Skeletal muscle cell (primary cell): ENCODE measurements at places on chromosomes 13 and 19.
A peak's percentile ranks its signal among the peaks of the same experiment; 100 is the strongest.

DNA sequence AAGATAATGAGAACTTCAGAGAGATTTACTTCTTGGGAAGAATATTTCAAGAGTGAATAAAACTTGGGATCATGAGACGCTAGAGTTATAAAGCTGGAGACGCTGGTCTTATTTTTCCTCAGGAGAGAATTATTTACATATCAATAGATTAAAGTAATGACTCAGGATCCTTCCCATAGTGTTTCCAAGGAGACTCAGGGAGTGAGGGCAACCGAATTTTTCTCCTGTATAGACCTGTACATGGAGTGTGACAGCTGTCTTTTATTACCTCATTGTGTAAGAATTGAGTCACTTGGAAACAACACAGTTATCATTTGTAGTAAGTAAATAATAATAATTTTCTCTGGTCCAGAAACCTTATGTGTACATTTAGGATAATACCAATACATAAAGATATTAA is 1905.5 kb downstream of the OLFM4 start:
- DNase-seq = no peak

- DNase-seq = no peak
Measured at GRCh38 chr13:113086991-113087922, 18.3 kb upstream of the F7 start.

DNA sequence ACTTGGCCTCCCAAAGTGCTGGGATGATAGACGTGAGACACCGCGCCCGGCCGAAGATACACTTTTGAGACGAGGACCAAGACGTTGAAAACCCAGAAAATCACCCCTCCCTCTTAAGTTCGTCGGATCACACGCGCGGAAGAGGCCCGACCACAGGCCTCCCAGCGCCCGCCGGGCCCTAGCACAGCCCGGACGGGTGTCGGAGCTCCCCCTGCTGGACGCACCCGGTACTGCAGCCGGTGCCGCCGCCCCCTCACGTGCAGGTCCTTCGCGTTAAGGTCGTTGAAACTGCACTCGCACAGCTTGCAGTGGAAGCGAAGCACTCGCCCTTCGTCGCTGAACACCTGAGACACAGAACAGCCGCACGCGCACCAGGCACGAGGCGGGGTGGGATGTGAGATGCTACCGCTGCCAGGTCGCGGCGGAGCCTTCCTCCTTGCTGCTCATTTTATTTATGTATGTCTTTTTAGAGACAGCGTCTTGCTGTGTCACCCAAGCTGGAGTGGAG is 35.7 kb upstream of the MATK start:
- no peak for DNase-seq

DNA sequence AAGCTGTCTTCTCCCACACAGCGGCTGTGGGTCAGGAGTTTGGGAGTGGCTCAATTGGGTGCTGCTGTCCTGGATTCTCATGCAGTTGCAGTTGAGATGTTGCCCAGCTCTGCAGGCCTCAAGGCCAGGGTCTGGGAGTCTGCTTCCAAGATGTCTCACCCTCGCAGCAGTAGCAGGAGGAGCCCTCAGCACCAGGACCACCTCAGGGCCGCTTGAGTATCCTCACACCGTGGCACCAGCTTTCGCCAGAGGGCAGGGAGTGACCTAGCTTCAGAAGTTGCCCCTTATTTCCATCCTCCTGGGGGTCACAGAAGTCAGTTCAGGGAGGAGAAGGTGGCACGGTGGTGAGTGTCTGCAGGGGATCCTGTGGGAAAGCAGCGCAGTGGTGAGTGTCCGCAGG is 20.9 kb downstream of the TFDP1 start:
- DNase-seq = no peak

DNA sequence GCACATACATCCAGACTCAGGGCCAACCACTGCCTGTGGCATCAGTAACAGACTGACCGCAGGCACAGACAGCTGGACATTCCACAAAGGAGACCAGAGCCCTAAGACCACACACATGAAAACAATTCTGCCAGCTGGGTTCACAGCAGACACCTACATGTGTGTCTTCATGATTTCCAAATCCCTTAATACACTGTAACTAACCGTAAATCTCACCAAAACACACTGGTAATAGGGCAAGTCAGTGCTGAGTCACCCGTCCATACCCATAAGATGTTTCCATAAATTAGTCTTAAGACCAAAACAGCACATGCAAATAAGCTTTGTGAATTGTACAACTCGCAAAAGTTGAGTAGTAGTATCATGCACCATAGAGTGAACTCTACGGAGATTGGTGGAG is 65.4 kb downstream of the TUBGCP3 start:
- peak; percentile 49 for DNase-seq

DNA sequence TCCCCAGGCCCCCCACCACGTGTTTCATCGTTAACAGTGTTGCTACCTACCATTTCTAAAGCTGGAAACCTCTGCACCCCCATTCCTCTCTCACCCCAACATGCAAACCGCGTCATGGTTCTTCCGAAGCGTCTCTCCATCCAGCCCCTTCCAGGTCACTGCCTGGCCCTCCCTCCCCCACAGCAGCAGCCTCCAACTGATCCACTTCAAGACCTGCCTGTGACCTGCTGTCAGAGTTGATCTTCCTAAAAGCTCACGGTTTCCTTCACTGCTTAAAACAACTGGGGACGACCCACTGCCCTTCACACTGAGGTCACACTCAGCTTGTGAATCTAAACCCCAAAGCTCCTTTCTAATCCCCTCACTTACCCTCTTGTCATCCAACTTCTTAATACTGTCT is 47.7 kb downstream of the STK24 start:
- DNase-seq = no peak

DNA sequence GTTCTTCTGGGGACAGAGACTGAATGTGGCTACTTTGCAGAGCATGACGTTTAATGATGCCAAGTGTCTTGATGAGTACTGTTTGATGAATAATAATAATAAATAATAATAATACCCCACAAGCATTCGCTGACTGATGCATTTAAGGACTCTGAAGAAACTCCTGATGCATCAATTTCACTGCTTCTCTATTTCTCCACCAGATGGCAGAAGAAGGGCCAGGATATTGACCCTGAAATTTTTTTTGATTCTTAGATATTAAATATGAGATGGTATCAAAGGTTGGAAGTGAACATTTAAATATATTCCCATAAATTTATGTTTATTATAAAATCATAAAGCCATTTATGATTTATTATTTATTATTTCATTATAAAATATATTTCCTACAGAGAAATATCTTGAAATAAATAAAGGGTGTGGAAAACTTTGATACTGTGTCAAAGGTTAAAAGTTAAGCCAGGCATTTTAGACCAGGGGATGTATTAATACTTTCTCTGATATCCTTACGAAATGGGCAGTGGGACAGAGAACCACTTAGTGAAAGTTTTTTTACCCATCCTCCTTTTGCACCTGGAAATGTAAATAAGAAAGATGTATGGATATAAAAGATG is 170.9 kb downstream of the LACC1 start:
- DNase-seq = no peak

GRCh38 chr19:7377196-7377595 is 28.5 kb downstream of the ARHGEF18 start:
- no peak for DNase-seq

DNA sequence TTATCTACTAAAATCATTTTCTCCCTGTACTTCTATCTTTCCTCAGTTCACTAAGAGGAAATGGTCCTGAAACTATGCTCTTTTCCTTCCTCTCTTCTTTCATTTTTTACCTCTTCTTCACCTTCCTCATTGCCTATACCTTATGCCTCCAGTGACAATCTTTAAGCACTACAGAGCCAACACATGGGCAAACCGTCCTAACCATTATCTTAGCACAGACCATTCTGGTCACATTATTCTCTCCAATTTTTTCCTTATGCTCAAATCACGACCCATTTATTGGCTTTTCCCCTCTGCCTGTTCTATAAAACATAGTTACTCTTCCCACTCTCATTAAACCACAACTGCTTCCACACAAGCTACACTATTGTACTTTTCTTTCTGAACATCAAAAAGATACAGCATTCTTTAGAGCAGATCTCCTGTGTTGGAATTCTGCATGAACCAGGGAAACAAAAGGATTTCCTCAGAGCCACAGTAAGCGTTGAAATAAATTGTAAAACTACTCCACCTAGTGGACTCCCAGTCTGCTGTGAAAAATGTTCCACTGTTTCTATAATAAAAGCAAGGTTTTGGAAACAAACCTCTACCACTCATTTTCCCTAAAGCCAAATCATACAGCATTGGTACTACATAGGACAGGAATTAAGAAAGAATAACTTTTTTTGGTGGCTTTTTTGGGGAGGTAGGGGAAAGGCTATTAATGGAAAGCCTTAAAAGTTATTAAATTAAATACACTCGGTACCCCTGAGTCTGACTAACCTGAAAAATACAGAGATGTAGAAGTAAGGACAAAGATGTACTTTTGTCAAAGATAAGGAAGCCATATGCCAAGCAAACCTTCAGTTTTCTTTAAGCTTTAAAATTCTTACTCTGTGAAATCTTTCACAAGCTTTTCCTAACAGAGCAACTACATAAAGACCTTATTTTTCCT is 19.5 kb downstream of the NUFIP1 start:
- DNase-seq = peak; percentile 11

GRCh38 chr13:24064371-24064770 is 96.1 kb upstream of the SPATA13 start:
- no peak for DNase-seq

DNA sequence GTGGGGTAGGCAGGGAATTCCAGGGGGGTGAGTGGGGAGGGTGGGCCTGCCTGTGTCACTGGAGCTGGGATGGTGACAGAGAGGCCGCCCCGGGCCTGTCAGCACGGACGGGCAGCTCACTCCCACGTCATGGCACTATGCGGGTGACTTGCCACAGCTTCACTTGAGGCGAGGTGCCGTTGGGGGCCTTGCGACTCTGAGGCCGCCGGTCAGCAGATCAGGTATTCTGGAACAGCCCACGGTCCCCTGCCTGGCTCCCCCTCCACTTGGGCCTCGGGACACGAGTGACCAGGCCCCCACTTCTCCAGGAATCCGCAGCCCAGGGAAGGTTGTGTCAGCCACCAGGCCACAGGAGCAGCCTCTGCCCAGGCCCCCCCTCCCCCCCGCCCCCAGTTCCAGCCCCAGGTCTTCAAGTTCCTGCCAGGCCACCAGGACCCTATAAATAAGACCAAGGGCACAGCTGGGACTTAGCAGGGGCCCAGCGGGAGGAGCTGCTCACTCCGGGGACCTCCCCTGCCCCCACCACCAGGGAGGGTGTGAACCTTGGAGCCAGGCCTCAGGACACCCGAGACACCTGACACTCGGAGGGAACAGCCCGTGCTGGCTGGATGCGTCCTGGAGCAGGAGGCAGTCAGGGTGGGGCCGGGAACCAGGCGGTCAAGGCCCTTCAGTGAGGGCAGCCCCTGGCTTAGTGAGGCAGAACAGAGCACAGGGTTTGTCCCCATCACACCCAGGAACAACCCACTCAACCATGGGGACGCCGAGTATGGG is 2.7 kb upstream of the MIDN start:
- no peak for DNase-seq

- DNase-seq = no peak
Measured at GRCh38 chr13:76024151-76024550, 388.0 kb downstream of the LMO7 start.

DNA sequence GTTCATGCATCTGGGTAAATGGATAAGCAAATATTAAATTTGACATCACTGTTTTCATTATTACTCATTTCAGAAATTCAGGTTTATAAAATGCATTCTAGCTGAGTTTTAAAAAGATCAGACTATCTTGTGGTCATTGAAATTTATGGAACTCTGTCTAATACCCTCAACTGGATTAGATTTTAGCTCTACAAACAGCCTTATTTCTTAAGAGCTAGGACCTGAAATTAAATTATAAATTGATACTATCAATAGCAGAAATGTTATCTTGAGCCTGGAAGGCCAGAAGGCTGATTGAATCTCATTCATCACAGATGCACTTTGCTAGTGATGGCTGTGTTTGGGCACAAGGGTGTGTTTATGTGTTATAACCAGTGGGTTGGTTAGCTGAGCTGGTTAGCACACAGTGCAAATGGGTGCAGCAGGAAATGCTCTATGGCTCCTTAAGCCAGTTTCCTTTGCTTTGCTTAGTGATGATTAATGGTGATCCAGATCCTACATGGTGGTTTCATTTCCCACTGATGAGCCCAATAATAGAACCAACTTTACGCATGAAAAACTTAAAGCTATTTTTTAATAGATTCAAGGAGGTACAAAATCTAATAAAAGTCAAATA is 310.8 kb upstream of the KLF12 start:
- DNase-seq = no peak

DNA sequence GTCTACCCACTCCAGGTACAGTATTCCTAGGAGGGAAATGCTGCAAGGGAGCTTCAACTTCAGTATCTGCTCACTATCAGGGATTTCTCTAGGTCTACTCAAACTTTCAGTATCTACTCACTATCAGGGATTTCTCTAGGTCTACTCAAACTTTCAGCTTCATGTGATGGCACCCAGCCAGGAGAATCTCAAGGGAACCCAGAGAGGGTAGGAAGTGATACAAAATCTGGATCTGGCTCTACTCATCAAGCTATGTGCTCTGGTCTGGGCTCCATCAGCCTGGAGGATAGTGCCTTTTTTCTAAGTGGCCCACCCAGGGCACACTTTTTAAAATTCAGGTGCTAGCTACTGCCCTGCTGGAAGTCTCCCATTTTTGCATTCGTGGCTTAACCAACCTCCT is 52.3 kb upstream of the FNDC3A start:
- DNase-seq = no peak

DNA sequence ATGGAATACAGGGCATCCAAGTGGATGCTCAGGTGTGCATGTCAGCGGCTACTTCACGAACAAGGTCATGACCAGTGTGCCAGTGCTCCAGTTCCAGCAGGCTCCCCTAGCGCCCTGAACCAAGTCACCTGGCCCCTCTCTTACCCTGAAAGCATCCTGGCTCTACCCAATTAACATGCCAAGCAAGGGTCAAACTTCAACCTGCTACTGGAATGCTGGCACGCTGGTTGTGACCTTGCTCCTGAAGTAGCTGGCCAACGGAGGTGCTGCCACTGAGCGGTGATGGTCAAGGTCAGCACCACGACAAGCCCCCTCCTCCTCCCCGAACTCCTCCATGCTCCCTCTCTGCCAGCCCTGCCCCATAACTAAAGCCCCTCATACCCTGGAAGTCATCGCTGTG is 96.0 kb downstream of the CRYL1 start:
- no peak for DNase-seq
